Kidney capillary endothelial cell (primary cell): ENCODE measurements at places on chromosomes 7 and 10.

DNA sequence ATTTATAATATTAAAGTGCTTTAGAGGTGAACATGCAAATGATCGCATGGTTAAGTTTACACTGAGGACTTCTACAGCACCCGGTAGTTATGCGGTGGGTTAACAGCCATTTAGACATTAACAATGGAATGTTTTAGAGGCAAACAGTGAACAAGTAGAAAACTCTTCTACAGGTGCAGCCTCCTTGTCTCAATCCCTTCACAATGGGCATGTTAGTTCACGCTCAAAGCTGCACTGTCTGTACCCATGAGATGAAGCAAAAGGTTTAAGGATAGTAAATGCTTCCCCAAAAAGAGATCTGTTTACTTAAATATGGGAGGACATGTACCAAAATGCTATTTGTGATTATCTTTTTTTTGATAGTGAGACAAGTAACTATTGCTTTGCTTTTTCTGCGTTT, 25.1 kb downstream of the PUS7 start:
- DNase-seq: no peak

DNA sequence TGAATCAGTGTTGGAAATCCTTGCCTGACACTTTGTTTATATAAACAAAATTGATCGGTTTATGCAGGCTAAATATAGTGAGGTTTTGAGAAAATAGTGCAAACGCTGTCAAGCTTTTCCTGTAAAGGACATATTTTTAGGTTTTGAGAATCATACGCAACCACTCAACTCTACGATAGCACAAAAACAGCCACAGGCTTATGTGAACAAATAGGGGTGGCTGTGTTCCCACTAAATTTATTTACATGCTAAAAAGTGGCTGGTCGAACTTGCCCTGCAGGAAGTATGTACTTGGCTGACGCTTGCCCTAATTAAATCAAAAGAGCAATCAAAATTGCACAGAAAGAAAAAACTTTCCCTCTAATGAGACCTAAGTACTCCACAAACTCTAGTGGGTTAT, 234.7 kb upstream of the CACNA2D1 start:
- DNase-seq: no peak

DNA sequence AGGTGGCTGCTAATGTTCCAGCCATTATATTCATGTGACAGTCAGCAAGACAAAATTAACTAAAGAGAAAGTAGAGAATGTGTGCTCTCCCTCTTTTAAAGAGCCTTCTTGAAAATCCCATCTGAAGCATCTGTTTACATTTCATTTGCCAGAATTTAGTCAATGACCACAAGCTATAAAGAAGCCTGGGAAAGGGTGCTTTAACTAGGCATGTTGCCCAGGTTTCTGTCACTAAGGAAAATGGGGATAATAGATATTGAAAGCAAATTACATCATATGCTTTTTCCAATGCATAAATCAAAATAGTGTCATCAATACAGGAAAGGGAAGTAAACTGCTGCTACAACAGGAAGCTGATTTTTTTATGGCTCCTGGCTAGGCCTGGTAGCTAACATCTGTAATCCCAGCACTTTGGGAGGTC, 67.7 kb downstream of the ELAPOR2 start:
- DNase-seq: peak; percentile 60

DNA sequence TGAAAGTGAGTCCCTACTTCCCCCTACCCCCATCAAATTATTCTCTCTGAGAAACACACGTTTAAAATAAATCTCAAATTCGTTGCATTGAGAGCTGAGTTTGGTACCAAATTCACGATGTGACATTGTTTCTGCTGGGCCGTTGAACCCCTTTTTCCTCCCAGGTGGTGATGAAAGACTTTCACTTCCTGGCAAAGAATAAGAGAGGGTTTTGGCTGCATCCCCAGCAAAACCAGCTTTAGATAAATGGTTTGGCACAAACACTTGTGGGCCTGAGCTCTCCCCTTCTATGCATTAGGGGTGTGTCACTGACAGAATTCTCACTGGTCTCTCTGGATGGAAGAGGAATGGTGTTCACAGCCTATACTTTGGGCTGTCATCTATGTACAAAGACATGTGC, 8.8 kb upstream of the DNTT start:
- DNase-seq: no peak

GRCh38 chr10:31623947-31624346, 304.7 kb downstream of the ARHGAP12 start:
- no peak for DNase-seq
